Muscle of leg (tissue), 16 donors: ENCODE measurements at places on chromosomes 13 and 19. TPM values are rescaled to one million over a fixed set of nuclear protein-coding genes. Genes with fewer than 3 reads are reported as not detected.

Gene RDH8
- not detected for total RNA-seq

Gene LRRC63
- total RNA-seq, result 0.04 TPM

Gene LPAR2
- 2.2 TPM for total RNA-seq

Gene UPK1A
- not detected for total RNA-seq

Gene SLC10A2
- not detected for total RNA-seq

Gene OVOL3
- not detected for total RNA-seq

Gene BST2
- 4.7 TPM for total RNA-seq

Gene SMIM44
- total RNA-seq, result not detected

Gene ZNF443
- 5.4 TPM for total RNA-seq

Gene ZSWIM4
- total RNA-seq, result 1.5 TPM

Gene CCDC61
- 6.1 TPM for total RNA-seq

Gene OR7G2
- total RNA-seq, result not detected

Gene CEACAM3
- 0.09 TPM for total RNA-seq

Gene SERPINE3
- total RNA-seq, result not detected

Gene EID2B
- total RNA-seq, result 3.2 TPM

Gene OLFM2
- 13.1 TPM for total RNA-seq

Gene DLL3
- total RNA-seq, result 0.09 TPM

Gene LILRA1
- total RNA-seq, result 0.31 TPM

Gene SYNGR4
- total RNA-seq, result not detected

Gene KIR3DL1
- total RNA-seq, result not detected

Gene NALCN
- 0.89 TPM for total RNA-seq
